ENCODE measurements at places on chromosomes 1 and 21.

DNA sequence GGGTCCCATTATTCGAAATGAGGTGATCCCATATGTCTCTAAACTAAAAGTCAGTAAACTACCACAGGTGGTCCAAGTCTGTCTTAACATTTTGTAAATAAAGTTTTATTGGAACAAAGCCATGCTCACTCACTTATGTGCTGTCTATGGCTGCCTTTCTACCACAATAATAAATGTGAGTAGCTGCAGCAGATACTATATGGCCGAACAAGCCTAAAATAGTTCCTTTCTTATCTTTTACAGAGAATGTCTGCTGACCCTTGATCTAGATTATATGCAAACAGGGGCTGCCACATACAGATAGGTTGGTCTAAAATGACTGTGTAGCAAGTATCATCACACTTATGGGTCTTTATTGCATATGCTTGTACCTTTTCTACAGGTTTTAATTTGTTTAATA lies 140.0 kb downstream of the VAV3 start:
- no peak for DNase-seq

DNA sequence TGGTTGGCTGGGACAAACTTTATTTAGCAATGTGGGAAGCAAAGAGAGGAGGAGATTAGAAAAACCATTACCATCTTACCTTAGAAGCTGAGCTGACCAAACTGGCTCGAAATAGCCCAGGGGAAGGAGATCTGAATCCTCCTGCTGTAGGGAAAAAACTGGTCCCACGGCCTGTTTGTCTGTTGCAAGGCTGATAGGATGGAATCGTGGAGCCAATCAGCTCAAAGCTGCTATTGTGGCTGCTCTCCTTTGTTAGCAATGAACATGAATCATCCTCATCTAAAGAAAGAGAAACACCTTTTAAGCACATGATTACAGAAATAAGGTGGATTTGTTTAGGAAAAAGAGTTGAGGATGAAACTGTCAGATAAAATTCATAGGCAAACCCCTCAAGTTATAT lies 21.5 kb downstream of the CLSPN start:
- DNase-seq, result no peak

- DNase-seq, result no peak
Measured at GRCh38 chr1:35426097-35426586, 131.1 kb downstream of the KIAA0319L start.

DNA sequence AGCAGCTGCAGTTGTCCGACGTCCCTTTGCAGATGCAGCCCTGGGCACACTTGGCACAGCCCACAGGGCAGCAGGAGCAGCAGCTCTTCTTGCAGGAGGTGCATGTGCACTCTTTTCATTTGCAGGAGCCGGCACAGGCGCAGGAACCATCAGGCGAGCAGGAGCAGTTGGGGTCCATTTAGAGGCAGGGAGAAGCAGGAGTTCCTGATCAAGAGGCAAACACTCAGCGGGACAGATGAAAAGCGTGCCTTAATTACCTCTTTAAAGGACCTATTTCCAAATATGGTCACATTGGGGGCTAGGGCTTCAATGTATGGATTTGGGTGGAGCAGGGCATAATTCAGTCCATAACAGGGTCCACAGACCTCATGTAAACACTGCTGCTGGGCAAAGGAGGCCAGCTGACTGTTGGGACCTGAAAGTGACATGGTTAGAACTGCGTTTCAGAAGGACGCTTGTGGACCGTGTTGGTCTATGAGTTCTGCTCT lies 4.3 kb upstream of the CPLANE2 start:
- no peak for DNase-seq

- DNase-seq, result no peak
Measured at GRCh38 chr1:93613898-93614297, 67.7 kb downstream of the BCAR3 start.

GRCh38 chr21:29504751-29505321 lies 206.1 kb downstream of the BACH1 start:
- DNase-seq, result no peak

DNA sequence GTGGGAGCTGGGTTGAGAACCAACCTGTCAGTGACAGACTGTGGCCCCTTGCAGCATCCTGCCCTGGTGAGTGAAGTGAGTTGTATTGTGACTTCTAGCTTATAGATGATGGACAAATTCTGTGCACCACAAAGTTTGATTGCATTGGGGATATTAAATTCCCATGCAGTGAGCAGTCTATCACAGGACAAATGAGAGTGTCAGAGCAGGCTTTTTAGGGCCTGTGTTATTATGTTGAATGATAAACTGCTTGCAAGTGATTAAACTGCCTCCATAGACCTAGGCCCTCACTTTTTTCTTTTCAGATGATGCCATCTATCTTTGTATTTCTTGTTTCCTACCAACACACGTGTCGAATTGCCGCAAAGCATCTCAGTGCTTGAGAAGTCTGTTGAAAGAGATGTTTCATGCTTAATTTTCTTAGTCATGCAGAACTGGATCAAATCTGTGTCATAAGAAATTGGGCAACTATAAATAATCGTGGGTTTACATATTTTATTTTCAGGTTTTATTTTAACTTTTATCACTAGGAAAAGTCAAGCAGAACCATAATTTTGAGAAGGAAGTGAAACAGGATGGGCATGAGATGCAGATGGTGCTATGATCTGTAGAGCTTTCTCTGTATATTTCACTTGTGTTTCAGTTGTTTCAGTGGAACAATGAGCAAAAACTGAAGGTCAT lies 199.2 kb downstream of the S1PR1 start:
- no peak for DNase-seq

GRCh38 chr1:91553177-91553591 lies 52.5 kb downstream of the CDC7 start:
- no peak for DNase-seq

GRCh38 chr1:89466307-89466930 lies 58.2 kb upstream of the LRRC8B start:
- DNase-seq, result no peak

DNA sequence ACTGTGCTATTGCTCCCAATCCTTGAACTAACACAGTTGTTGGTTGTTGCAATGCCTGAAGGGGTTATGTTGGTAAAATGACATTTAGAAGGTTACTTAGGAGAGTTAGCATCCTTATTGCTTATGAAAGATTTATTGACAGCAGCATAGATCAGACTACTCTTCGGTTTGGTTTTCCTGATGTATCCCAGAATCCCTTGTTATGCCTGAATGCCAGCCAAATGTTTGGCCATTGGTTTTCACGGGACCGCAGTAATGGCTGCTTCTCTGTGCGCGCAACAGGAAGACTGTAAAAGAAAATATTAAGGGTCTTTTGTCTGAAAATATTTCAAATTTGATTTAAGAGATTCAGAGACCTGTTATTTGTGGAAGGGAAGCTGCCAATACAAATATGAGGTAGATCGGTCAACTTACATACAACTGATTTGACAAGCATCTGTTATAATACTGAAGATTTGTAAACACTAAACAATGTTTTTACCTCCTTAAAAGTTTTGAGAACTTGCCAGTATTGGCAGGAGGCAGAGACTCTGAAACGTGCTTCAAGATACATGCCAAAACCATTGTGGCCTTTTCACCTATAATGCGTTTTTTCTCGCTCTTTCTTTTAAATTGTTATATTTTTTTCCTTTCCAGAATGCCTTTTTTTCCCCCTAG lies 8.3 kb downstream of the NFIA start:
- no peak for DNase-seq

- DNase-seq, result no peak
Measured at GRCh38 chr1:65495137-65495536, 74.7 kb downstream of the LEPR start.

- no peak for DNase-seq
Measured at GRCh38 chr1:197761654-197762053, 13.6 kb downstream of the DENND1B start.

DNA sequence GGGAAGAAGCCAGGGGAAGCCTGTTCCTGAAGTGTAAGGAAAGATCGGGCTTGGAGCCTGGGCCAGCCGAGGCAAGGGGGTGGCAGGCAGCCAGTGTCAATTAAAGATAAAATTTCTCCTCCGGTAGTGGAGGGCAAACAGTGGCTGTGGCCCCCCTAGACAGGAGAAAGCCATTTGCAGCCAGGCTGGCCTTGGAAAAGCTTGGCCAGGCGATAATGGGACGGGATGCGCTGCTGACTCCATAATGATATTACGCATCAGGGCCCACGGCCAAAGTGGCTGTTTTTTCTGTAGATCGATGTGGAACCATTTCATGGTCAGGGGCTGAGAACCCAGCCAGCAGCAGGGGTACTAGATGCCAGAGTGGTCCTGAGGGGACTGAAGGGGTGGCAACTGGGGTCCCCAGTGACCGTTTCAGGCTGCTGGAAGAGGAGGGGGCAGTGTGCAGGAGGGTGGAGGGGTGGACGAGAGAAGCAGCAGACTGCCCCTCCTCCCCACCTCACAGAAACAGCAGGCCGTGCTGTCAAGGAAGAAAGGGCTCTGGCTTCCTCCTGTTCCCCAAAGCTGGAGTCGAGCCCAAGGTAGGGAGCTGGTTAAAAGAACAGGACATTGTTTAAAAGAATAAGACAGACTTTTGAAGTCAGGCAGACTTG lies 25.2 kb downstream of the KCNC4 start:
- DNase-seq, result no peak

GRCh38 chr1:11052839-11053757 lies 6.1 kb upstream of the MASP2 start:
- DNase-seq, result no peak

DNA sequence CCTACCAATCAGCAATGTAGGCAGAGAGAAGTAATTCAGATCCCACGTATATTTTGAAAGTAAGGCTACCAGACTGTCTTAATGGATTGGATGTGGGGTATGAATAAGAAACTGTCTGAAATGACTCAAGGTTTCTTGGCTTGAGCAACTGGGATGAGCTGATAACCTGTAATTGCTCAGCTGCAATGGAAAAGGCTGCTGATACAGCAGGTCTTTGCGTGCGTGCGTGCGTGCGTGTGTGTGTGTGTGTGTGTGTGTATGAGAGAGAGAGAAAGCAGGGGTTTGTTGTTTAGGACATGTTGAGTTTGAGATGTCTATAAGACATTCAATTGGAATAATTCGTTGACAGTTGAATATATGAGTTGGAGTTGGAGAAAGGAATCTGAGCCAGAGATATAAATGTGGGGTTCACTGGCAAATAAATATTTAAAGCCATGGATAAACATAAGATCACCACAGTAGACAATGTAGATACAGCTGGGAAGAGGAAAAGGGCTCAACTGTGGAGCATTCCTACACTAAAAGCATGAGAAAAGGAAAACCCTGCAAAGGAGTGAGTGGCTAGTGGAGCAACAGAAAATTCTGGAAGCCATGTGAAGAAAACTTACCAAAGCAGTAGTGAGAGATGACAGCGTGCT lies 72.9 kb downstream of the UCHL5 start:
- DNase-seq, result no peak

DNA sequence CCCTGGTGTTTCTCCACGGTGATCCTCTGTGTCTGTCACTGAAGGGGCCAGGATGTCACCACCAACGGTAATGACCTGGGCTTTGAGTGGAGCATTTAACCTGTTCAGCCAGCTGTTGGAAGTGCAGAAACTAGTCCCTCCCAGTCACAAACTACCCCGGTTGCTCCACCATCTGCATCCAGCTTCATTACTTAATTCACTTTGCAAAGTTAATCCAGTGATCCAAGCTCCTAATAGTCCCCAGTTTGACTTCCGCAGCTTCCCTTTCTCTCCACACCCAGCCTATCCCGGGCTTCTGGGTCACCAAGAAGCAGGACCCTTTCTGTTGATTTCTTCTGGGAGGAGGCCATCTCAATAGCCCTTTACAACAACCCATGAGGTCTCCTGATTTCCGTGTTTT lies 63.5 kb downstream of the MDM4 start:
- DNase-seq, result no peak

DNA sequence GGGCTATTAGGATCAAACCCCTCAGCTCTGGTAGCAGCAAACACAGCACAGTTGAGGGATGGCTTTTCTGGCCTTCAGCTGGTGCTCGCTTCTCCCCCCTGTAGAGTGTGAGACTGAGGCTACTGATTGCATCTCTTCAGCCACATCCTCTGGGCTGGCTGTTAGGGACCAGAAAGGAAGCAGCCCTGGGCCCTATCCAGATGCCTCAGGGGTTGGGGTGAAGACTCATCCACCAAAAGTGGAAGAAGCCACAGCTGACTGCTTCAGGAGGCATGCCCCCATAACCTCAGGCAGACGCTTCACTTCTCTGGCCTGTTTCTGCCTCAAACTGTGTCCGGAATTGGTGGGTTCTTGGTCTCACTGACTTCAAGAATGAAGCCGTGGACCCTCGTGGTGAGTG lies 6.2 kb upstream of the TMEM200B start:
- DNase-seq, result no peak

DNA sequence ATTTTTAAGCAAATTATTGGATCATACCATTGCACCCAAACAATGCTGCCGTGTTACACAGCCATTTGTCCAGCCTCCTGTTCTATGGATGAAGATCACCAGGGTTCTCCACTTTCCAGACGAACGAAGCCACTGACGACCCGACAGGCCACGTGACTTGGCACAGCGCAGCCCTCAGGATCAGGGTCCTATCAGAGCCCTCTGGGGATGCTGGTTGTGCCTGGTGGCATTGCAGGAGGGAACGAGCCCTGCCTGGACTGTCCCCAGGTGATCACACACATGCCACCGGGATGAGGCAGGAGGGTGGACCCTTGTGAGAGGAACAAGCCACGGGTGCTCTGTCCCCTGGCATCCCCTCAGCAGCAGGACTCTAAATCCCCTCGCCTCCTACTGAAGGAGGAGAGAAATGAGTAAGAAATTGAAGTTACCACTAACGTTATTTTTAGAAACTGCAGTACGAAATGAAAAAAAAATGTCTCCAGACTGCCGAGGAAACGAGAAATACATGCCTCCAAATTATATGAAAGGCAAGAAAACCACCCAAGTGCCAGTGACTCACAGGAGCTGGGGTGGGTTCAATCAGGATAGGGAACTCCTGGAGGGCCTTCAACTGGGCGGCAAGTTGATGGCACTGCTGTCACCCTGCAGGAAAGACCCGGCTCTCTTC lies 58.7 kb upstream of the PDE9A start:
- no peak for DNase-seq

GRCh38 chr21:25637851-25638659 lies 1.0 kb upstream of the JAM2 start:
- no peak for DNase-seq

DNA sequence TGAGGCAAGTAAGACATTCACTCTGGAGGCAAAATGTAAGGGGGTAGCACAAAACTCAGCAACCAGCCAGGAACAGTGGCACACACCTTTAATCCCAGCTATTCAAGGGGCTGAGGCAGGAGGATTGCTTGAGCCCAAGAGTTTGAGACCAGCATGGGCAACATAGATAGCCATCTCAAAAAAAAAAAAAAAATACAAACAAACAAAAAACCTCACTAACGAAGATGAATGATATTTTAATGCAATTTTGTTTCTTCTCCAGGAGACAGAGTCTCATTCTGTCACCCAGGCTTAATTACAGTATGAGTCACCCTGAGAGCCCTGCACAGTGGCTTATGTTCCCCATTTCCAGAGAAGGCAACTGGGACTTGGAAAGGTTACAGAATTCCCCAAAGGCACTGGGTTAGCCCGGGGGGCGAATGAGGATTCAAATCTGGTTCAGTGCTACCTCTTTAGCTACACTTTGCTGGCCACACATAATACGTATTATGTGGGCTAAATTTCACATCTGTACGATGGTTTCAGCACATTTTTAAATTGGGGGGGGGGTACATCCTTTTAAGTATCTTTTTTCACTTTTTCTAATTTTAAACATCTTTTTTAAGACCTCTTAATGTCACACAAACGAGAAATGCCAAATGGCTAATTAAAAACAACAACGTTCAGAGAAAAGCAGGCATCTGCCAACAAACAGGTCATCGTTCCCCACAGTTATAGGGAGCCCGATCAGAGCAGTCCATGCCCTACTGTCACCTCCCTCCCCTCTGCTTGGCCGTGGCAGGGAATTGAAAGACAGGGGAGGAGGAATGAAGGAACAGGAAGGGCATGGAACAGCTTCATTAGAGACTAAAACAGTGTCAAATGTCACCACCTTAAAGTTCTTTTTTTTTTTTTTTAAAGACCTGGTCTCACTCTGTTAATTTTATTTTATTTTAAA lies 3.5 kb downstream of the CELA2A start:
- DNase-seq, result no peak

Data from vagina (tissue), 2 donors.